ENCODE measurements at places on chromosomes 1 and 21.

DNA sequence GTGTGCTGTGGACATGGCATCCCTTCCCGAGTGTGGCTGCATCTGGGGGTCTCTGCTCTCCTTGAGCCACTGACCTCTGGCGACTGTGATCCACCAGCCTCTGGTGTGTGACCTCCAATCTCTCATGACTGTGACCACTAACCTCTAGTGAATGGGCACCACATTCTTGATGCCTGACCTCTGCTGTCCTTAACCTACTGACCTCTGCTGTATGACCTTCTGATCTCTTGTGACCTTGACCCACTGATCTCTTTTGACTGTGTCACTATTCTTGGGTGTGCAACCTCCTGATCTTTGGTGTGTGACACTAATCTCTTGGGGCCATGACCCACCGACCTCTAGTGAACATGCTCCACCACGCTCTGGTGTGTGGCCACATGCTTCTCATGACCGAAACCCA is 45.8 kb upstream of the KDM4A start:
- no peak for DNase-seq

GRCh38 chr1:174242856-174243255 is 83.5 kb downstream of the RABGAP1L start:
- no peak for DNase-seq

- no peak for DNase-seq
Measured at GRCh38 chr1:24481101-24481500, 21.5 kb upstream of the RCAN3 start.

- no peak for DNase-seq
Measured at GRCh38 chr1:107499139-107499744, 358.4 kb downstream of the NTNG1 start.

DNA sequence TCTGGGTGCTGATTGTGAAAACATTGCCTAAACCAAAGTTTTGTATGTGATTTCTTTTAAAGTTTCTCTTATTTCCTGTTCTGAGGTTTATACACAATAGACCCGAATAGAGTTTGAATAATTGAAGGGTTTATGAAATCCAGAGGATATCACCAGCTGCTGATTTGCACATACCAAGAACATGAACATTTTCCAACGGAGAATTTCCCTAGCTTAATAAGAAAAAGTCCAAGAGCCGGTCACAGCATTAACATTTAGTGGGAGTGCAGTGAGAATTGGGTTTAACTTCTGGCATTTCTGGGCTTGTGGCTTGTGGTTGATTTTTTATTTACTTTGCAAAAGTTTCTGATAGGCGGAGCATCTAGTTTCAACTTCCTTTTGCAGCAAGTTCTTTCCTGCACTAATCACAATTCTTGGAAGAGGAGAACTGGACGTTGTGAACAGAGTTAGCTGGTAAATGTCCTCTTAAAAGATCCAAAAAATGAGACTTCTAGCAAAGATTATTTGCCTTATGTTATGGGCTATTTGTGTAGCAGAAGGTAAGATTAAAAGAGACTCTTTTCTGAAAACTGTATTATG is at the start of gene CFH:
CFH (plus strand) TSS at position 407 of the 579 bp plus-strand sequence; CDS start at position 482, 75 bp downstream.
- DNase-seq = no peak

GRCh38 chr1:21670956-21671902 is 2.1 kb upstream of the RAP1GAP start:
- no peak for DNase-seq

- DNase-seq = peak; percentile 15
Measured at GRCh38 chr1:234980645-234981396, 147.8 kb downstream of the TOMM20 start.

- no peak for DNase-seq
Measured at GRCh38 chr1:202283991-202284390, 57.7 kb downstream of the UBE2T start.

DNA sequence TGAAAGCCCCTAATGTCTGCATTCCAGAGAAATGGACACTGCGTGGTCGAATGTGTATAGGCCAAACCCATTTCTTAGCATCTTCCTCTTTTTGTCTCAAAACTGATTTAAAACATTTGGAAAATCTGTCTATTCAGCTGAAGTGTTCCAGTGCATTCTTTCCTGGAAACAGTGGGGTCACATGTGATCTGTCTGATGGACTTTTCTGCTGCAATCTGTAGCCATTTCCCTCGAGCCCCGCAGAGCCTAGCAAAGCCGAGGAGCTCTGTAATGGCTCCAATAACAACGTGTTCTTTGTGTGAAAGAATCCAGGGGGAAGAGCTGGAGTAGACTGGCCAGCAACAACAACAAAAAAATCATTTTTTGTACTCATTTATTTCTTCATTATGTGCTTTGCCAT is 329.3 kb downstream of the BARHL2 start:
- DNase-seq = no peak

DNA sequence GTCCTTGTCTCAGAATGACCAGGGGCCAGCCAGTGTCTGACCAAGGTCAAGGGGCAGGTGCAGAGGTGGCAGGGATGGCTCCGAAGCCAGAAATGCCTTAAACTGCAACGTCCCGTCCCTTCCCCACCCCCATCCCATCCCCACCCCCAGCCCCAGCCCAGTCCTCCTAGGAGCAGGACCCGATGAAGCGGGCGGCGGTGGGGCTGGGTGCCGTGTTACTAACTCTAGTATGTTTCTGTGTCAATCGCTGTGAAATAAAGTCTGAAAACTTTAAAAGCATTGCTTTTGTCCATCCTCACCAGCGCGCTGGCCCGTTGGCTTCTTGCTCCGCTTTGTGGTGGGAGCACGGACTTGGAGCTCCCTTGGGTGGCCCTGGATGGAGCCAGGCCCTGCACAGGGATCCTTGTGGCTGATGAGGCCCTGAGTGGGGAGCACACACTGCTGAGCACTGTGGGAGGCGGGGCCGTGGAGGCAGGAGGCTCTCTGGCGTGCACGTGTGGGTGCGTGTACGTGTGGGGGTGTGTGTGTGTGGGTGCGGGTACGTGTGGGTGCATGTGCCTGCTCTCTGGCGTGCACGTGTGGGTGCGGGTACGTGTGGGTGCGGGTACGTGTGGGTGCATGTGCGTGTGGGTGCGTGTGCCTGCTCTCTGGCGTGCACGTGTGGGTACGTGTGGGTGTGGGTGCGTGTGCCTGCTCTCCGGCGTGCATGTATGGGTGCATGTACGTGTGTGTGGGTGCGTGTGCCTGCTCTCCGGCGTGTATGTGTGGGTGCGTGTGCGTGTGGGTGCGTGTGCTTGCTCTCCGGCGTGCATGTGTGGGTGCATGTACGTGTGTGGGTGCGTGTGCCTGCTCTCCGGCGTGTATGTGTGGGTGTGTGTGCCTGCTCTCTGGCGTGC is 18.0 kb downstream of the RNF223 start:
- DNase-seq = no peak

- DNase-seq = no peak
Measured at GRCh38 chr21:31497914-31498313, 153.9 kb upstream of the TIAM1 start.

GRCh38 chr1:70495370-70495769 is 84.3 kb downstream of the CTH start:
- DNase-seq = no peak

- DNase-seq = no peak
Measured at GRCh38 chr1:226447932-226448665, 40.2 kb upstream of the PARP1 start.

DNA sequence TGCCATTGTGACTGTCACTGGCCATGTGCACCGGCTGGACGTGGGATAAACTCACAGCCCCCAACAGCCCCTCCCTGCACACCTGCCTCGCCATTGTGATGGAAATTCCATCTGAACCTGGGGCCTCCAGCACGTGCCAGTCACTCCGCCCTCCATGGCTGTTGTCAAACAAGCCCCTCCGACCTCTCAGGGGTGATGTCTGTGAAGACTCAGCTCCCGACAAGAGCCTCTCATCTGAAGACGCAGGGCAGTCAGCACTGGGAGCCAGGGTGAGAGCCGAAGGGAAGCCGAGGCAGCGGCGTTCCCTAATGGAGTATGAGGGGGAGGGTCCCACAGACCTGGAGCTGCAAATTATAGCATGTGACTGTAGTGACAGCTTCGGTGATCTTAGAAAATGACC is 1.4 kb upstream of the KRTAP10-2 start:
- no peak for DNase-seq

GRCh38 chr21:42794551-42794950 is 84.8 kb downstream of the WDR4 start:
- DNase-seq = no peak

- no peak for DNase-seq
Measured at GRCh38 chr1:159205225-159205624, 550 bp downstream of the ACKR1 start.

DNA sequence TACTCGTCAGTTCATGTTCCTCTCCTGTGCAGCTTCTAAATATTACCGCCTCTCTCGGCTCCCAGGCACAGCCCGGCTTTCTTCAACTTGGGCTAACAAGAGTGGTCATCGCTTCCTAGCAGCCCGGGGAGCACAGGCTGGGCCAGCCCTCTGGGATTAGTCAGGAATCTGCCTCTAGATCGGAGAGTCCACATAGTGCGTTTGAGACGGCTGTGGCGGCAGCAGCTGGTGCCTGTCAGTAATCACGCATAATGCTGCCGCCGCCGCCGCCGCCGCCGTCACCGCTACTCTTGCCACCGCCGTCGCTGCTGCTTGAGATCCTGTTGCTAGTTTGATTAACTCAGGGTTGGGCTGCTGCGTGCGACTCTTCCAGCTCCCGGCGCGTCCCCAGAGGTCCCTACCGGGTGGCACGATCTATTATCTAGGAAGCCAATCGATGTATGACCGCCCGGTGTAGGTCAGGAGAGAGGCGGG is at the start of gene RXRG:
RXRG (minus strand) TSS at position 230 of the 474 bp plus-strand sequence. CDS start 233 bp downstream, outside the sequence.
- DNase-seq = no peak

- DNase-seq = no peak
Measured at GRCh38 chr1:62247391-62248168, 52.9 kb downstream of the L1TD1 start.

DNA sequence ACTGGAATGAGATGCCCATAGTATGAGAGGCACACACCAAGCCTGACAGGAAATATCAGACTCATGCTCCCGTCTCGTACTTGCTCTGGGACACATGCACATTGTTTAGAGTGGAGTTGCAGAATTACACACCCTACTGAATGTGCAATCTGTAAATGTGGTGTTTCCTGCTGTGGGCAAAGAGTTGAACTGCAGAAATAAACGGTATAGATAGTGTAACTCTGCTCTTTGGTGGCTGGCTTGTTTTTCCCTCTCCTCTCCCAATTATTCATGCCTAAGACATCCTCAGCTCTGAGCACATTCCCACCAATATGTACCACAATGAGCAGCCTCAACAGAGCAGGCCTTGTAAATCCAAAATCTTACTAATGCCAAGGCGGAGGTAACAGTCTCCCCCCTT is 90.1 kb upstream of the DIRAS3 start:
- DNase-seq = no peak

GRCh38 chr1:193726722-193727121 is 540.3 kb upstream of the B3GALT2 start:
- no peak for DNase-seq

GRCh38 chr21:33029975-33030461 is 4.3 kb downstream of the OLIG2 start:
- DNase-seq = no peak

GRCh38 chr1:23291706-23292105 is 52.4 kb downstream of the HNRNPR start:
- DNase-seq = no peak

DNA sequence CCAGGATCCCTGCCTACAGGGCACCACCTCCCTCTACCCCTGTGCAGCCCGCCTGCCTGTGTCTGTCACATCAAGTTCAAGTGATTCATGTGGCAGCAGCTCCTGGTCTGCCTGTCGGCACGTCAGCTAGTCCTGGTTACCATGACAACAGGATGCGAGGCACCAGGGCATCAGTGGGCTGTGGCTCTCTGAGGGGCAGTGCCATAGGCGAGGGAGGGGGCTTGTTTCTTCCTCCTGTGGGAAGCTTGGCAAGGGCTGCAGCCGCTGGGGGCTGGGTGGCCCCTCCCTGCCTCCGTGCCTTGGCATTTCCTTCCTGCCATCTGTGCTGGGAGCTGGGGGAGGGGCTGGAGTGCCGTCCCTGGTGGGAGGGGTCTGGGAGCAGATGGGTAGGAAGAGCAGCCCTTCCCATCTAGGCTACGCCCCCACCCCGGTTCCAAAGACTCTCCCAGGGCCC is 43.1 kb downstream of the FOXO6 start:
- peak; percentile 28 for DNase-seq

DNA sequence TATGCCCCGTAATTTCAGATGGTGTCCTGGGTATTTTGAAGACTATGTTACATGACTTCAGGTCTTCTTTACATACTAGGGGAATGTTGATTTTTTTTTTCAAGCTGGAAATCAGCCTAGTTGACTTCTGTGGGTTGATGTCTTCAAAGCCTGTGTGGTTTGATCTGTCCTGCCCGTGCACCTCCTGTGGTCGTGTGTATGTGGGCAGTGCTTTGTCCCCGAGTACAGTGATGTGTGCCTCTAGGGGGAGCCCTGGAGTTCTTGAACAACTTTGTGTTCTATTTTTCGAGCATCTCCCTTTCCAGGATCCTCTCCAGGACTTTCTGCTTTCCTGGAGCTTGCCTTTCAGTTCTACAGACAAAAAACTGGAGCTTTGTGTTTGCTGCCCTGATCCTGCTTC is 28.9 kb downstream of the OBSCN start:
- DNase-seq = no peak

- no peak for DNase-seq
Measured at GRCh38 chr1:181391301-181391900, 91.9 kb upstream of the CACNA1E start.

- DNase-seq = no peak
Measured at GRCh38 chr21:25807191-25807590, 72.4 kb downstream of the GABPA start.
